ENCODE measurements at places on chromosomes 3 and 15.

- no peak for DNase-seq
Measured at GRCh38 chr3:125136966-125137357, 75.6 kb downstream of the SLC12A8 start.

GRCh38 chr3:13016083-13016720, 57.0 kb downstream of the IQSEC1 start:
- DNase-seq = no peak

DNA sequence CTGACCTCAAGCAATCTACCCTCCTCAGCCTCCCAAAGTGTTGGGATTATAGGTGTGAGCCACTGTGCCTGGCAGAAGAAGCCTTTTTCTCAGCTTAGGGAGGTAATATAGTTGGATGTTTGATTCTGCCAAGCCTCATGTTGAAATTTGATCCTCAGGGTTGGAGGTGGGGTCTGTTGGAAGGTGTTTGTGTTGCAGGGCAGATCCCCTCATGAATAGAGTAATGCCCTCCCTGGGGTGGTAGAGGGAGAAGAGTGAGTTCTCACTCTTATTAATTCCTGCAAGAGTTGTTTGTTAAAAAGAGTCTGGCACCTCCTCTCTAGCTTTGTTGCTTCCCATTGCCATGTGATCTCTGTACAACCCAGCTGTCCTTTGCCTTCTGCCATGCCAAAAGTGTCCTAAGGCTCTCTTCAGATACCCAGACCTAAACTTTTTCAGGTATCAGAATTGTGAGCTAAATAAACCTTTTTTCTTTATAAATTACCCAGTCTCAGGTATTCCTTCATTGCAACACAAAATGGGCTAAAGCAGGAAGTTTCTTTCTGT, 16.4 kb downstream of the NECTIN3 start:
- DNase-seq = no peak

- no peak for DNase-seq
Measured at GRCh38 chr3:47780741-47781684, 680 bp downstream of the SMARCC1 start.

GRCh38 chr15:77550301-77551251, 82.1 kb downstream of the LINGO1 start:
- no peak for DNase-seq

DNA sequence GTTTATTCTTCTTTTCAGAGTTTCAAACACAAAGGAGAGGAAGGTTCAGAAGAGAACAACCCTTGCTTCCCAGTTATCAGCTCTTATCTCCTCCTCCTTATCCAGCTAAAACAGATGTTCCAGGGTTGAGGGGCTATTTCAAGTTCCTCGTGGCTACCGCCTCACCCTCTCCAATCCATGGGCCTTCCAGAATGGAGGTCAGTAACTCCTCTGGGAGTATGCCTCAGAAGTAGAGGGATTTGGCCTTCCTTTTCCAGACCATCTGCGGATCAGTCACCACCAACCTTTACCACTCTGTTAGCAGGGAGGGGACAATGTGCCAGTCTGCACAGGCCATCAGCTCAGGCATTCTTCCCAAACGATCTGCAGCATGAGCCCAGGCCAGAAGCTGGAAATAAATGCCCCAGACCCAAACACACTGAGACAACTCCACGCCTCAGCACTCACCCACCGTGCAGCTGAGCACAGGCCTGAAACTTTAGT, 14.8 kb downstream of the HTR3C start:
- no peak for DNase-seq

DNA sequence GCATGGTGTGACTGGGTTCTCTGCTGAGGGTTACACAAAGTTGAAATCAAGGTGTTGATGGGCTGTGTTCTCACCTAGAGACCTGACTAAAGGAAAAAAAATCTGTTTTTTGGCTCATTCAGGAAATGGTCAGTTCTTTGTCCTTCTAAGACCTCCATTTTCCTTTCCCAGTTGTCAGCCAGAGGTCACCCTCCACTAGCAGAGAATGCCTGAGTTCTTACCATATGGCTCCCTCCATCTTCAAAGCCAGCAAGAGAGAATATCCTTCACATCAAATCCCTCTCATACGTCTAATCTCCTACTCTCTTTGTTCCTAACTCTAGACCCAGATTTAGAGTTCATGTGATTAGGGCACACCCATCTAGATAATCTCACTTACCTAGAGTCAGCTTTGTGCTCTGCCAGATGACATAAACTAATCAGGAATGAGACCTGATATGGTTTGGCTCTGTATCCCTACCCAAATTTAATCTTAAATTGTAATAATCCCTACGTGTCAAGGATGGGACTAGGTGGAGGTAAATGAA, 19.4 kb downstream of the ANKRD28 start:
- no peak for DNase-seq

DNA sequence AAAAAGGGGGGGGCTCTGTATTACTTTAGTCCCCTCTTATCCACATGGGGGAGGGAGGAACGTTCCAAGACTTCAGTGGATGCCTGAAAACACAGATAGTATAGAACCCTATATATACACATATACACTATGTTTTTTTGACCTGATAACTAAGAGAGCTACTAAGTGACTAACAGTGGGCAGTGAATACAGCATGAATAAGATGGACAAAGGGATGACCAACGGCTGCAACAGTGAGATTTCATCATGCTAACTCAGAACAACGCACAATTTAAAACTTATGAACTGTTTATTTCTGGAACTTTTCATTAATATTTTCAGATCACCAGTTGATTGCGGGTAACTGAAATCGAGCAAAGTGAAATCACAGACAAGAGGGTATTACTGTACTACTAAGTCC, 7.3 kb downstream of the DCUN1D1 start:
- no peak for DNase-seq

DNA sequence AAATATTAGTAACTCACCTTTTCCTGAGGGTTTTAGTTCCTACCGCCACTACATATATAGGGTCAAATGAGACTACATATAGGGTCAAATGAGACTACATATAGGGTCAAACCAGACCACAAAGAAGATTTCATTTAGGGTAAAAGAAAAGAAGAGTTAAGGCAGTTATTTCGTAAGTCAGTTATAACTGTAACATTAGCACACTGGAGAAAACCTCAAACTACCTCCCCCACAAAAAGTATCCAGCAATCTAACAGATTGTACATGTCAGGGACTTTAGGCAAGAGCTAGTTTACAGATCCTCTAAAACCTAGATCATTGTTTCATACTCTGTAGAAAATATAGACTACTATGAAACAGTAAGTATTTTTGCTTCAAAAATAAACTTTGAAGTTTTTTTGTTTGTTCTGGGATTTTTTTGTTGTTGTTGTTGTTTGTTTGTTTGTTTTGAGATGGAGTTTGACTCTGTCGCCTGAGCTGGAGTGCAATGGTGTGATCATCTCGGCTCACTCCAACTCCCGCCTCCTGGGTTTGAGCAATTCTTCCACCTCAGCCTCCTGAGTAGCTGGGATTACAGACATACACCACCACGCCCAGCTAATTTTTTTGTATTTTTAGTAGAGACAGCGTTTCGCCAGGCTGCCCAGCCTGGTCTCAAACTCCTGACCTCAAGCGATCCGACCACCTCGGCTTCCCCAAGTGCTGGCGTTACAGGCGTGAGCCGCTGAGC, 92.4 kb upstream of the CGNL1 start:
- no peak for DNase-seq

- DNase-seq = no peak
Measured at GRCh38 chr3:23385327-23385726, 182.2 kb downstream of the UBE2E2 start.

DNA sequence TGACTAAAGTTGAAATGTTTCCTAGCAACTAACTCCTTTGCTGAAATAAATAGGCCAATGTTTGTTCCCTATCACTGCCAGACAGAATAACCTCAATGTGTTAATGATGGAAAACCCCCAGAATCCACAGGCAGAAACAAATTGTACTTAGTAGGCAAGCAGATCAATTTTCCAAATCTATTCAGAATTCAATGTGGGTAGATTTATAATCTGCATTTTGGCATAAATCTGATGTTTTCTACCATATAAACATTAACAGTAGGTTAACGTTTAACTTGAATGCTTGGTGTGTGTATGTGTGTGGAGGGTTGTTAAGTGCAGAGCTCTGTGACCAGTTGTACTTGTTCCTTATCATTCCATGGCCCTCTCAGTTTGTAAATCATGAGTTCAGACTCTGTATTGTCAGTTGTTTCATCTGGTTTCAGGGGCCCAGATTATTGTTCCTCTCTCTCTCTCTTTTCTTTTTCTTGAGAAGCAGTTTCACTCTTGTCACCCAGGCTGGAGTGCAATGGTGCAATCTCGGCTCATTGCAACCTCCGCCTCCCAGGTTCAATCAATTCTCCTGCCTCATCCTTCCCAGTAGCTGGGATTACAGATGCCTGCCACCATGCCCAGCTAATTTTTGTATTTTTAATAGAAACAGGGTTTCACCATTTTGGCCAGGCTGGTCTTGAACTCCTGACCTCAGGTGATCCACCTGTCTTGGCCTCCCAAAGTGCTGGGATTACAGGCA, 32.8 kb downstream of the PLSCR1 start:
- DNase-seq = no peak

GRCh38 chr15:88842156-88842555, 38.9 kb downstream of the ACAN start:
- DNase-seq = no peak

GRCh38 chr3:147619921-147620560, 210.9 kb downstream of the ZIC1 start:
- DNase-seq = no peak

- no peak for DNase-seq
Measured at GRCh38 chr3:9770276-9770812, 597 bp upstream of the CAMK1 start.

GRCh38 chr3:100779480-100779879, 70.2 kb downstream of the TFG start:
- DNase-seq = no peak

GRCh38 chr3:122067214-122067550, 12.0 kb downstream of the CD86 start:
- DNase-seq = no peak

DNA sequence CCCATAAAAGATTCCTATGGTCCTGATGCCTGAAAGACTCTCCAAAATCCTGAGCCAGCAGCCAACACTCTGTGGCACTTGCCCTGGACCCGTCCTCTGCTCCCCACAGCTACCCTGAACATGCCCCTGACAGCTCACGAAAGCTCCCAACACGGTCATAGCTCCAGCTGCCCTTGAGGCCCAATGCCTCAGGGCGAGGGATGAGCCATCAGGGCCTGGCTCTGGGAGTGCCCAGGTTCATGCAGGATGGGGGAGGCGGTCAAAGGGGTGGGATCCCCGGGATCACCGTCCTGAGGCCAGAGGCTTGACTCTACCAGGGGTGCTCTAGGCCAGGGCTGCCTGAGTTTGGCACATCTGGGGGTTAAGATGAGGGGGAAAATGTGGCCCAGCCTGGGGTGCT, 72.7 kb upstream of the RPL32 start:
- no peak for DNase-seq

- no peak for DNase-seq
Measured at GRCh38 chr3:118412503-118412902, 622.1 kb downstream of the IGSF11 start.

GRCh38 chr3:47380026-47380600, 708 bp upstream of the PTPN23 start:
- DNase-seq = no peak

DNA sequence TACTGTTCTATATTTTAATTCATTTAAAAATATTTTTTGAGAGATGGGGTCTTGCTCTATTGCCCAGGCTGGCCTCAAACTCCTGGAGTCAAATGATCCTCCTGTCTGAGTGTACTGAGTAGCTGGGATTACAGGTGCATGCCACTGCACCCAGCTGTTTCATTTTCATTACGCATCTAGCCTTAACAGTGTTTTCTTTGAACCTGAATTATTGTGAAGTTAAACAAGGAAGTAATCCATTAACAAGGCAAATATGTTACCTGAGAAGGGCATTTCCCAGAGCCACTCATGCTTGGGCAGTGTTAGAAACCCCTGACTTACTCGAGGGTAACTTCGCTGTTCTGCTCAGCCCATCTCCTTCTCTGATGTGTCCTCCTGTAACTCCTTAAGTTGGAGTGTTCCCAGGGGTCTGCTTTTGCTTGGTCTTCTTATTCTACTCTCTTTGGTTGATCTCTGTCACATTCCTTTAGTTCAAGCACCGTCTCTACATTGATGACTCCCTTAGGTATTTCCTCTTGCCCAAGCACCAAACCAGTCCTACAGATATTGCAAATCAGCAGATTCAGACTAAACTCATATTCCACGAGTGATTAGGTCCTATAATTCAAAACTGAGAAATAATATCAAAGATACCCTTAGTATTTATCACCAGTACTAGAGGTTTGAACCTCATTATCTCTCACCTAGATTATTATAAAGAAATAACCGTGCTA, 107.9 kb downstream of the STAC start:
- DNase-seq = no peak

- no peak for DNase-seq
Measured at GRCh38 chr15:73802431-73803041, 49.4 kb upstream of the INSYN1 start.

- no peak for DNase-seq
Measured at GRCh38 chr15:98853617-98854420, 153.8 kb downstream of the PGPEP1L start.

GRCh38 chr15:32823750-32824149, 105.9 kb downstream of the GREM1 start:
- no peak for DNase-seq

GRCh38 chr3:193546129-193546528, 8.6 kb downstream of the ATP13A4 start:
- no peak for DNase-seq

- no peak for DNase-seq
Measured at GRCh38 chr3:31247850-31248562, 284.7 kb upstream of the STT3B start.
